CD4-positive, alpha-beta T cell treated with Interleukin-4 for 4 hours (primary cell): ENCODE measurements at places on chromosomes 3 and 15.

DNA sequence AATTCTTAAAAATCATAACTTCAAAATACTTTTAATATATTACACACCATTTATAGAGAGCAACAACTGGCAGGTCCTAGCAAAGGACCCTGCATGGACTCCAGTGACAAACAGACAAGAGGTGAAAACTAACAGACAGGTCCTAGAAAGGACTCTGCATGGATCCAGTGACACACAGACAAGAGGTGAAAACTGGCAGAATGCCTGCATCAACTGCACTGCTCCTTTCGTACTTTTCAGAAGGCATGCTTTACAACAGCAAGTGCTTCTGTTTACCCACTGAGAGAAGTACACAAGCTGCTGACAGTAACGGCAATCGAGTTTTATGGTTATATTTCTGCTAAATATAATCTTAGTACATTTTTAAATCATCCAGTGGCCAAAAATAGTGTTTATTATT is 24.3 kb upstream of the GP5 start:
- no peak for DNase-seq

- DNase-seq, result no peak
Measured at GRCh38 chr15:73862276-73862675, 11.1 kb upstream of the TBC1D21 start.

GRCh38 chr3:194994551-194994981 is 276.4 kb downstream of the XXYLT1 start:
- DNase-seq, result no peak

- DNase-seq, result no peak
Measured at GRCh38 chr3:55204417-55204816, 276.6 kb upstream of the LRTM1 start.
